ENCODE measurements at places on chromosomes 1 and 21.

- peak; percentile 66 for DNase-seq
Observed at GRCh38 chr1:219144658-219145315, 28.9 kb upstream of the LYPLAL1 start.

DNA sequence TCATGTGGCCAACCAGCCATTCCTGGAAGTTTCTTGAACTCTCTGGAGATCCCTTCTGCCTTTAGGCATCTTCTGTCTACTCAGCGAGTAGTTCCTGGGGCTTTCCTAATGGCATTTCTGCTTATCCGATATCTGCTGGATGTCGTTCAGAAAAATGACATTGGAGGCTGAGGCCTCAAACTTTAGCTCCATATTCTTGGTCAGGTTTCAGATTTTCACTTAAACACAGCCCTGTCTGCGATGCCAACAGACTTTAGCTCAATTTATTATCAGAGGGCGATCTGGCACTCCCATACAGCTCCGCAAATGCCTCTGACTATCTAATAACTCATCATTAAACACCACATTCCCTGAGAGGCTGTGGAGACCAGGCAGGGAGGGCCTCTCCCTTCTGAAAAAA lies 46.3 kb upstream of the ETS2 start:
- no peak for DNase-seq

- peak; percentile 72 for DNase-seq
Observed at GRCh38 chr1:88180449-88181108, 503.5 kb upstream of the PKN2 start.

- peak; percentile 64 for DNase-seq
Observed at GRCh38 chr1:224116131-224116530, 2.2 kb downstream of the FBXO28 start.

- no peak for DNase-seq
Observed at GRCh38 chr1:218591966-218592365, 246.8 kb downstream of the TGFB2 start.

DNA sequence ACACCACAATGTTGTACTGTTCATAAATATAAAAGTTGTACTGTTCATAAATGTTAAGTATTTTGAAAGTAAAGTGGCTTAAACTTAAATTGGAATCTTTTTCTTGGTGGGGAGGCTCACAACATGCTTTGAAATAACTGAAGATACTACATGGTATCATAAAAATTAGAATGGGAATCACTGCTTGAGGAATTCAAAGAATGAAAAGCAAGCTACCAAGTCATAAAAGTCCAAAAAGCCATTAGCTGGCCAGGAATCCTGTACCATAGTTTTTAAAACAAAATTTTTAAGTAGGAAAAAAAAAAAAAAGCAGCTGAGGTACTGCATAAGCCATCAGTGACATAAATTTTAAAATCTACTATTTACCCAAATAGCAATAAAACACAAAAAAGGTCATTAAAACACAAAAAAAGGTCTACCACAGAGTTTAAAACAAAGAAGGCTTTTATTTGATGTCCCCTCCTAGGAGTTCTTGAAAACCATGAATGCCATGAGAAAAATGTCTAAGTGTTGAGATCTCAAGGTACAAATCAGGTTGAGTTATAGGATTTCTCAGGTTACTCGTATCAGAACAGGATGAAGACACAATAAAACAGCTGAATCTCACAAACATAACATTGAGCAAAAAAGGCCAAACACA lies 8.6 kb downstream of the ZZZ3 start:
- no peak for DNase-seq

DNA sequence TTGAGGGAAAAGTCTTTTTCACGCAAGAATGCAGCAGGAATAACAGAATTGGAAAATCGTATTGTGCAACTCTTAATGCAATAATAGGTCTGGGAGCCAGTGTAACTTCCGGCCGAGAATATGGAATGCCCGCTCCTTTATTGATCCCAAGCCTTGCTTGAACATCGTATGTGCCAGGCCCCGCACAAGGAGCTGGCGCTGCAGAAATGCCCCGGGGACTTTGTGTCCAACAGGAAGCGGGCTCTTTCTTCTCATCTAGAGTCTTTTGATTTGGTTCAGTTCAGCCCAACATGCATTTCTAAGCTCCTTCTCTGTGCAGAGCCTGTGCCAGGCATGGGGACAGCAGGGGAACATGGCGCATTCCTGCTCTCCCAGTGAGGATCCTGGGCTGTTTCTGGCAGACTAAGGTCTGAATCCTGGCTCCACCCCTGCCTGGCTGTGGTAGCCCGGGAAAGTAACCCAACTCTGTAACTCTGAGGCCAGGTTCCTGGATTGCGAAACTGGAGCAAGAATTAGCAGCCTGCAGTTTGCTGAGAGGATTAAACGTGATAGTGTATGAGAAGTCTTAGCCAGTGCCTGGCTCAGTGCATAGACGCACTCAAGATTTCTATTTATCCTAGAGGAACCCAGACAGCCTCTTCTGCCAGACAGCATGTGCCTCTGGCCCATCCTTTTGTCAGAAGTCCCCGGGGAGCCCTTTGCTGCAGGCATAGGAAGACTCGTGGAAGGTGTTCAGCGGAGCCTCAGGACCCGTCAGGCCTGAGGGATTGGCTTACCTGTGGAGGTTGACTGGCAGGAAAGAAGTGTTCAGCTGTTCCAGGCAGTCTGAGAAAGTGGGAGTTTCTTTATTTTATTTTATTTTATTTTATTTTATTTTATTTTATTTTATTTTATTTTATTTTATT lies 987 bp upstream of the CDCP2 start:
- peak; percentile 64 for DNase-seq

- no peak for DNase-seq
Observed at GRCh38 chr1:202397256-202397655, 48.8 kb downstream of the PPP1R12B start.

GRCh38 chr1:114618606-114619005 lies 37.2 kb upstream of the BCAS2 start:
- DNase-seq = no peak

DNA sequence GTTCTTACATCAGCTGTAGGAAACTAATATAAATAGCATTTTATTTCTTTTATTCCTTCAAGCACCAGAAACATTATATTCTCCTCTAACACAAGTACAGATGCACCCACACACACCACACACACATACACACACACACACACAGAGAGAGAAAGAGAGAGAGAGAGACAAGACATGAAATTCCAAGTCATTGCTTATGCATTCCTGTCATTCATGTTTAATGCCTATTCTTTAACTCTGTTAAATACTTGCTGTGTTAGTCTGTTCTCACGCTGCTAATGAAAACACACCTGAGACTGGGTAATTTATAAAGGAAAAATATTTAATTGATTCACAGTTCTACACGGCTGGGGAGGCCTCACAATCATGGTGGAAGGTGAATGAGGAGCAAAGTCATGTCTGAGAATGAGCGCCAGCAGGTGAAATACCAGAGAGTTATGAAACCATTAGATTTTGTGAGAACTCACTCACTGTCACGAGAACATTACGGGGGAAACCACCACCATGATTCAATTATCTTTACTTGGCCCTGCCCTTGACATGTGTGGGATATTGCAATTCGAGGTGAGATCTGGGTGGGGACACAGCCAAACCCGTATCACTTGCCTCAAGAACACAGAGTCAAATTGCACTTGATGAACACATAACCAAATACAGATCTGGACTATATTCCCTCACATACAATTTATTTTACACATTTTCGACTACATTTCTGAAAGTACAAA lies 1058.1 kb upstream of the TMPRSS15 start:
- DNase-seq = no peak

DNA sequence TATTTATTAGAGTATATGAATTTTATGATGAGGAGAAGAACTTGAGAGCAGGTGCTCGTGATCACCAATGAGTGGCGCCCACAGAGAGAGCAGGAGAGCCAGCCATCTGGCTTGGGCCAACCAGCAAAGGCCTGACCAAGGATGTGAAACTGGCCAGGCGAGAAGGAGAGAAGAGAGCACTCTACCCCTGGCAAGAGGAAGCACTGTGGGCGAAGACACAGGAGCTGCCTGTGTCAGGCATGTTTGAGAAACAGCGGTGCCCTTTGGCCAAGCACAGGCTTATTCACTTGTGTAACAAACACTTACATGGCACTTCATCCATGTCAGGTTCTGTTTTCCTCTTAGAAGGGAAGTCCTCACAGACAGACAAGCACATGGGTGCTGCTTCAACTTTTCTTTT lies 4.2 kb upstream of the SIPA1L2 start:
- DNase-seq = peak; percentile 83

DNA sequence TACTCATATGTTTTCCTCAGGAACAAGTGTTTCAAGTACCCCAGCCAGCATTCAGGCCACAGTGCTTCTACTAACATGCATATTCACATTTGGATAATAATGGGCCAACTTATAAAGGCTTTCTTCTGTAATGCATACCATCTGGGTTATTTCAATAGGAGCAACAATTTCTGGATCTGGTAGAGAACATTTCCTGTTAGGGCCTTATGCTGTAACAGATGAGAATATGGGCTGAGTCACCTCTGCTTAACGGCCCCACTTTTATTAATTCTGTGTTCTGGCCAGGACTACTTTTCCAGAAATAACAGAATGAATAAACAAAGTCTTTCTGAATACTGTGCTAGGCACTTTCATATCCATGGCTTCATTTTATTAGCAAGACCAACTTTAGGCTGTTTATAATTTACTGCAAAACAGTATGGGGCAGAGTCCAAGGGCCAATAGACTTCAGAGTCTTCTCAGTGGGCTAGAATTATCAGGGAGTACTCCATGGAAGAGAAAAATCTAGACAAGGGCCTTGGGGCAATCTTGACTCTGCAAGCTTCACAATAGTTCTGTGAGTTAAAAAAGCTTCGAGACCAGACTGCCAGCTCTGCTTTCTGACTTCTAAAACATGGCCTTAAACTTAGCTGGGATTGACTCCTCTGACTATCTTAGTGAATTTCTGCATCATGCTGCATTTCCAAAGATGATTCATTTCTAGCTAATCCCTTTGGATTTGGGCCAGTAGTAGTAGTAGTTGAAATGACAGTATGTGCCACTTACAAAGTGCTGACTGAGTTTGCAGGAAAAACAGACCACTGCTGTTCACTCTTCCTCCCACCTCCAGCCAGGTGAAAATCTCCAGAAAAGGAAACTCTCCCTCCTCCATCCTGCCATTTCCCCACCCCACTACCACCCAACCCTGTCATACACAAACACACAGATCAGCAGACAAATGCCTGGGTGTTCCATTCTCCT lies 8.2 kb upstream of the SSX2IP start:
- no peak for DNase-seq

GRCh38 chr1:40247655-40248054 lies at the start of gene TMCO2:
Gene TMCO2, plus strand, starts transcription at chr1:40247937. Its CDS starts 57 bp downstream, at chr1:40247994.
- peak; percentile 4 for DNase-seq

DNA sequence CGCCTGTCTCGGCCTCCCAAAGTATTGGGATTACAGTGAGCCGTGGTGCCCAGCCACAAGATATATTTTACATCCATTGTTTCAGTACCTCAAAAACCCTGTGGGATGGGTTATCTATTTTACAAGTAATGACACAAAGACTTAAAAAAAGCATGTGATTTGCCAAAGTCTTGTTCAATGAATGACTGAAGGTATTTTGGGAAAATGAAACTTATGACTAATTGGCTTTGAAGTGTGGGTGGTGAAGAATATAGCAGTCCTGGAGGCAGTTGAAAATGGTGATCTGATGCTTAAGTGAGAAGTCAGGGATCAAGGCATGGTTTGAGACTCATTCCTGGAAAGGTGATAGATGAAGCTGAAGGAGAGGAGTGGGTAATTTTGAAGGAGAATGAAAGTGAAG lies 3.0 kb downstream of the SWT1 start:
- DNase-seq = peak; percentile 11

DNA sequence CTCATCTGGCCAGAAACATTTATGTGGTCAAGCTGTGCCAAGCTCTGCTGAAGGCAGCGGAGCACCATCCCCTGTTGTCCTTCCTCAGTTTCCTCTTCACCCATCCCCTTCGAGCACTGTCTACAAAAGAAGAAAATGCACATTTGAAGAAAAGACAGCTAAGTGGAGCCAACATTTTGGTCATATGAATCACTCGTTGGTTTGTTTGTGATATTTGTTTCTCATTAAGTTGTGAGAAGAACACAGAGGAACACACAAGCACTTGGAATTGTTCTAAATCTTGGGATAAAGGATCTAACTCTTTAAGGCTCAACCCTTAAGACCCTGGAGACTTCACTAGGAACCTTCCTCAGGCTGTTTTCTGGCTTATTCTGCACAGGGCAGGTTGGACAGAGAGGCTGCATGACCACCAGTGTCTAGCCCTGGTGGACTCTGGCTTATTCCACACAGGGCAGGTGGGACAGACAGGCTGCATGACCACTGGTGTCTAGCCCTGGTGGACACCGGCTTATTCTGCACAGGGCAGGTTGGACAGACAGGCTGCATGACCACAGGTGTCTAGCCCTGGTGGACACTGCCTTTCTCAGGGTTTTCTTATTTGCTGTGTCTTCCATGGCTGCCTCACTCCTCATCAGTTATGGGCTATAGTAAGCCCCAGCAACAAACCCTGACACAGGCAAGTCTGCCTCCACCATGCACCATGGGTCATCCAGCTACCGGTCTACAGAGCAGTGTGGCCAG lies 35.3 kb upstream of the COL6A2 start:
- no peak for DNase-seq

GRCh38 chr1:242205622-242206489 lies 207.0 kb upstream of the MAP1LC3C start:
- DNase-seq = no peak

- DNase-seq = peak; percentile 78
Observed at GRCh38 chr1:66331658-66332547, 202.1 kb upstream of the SGIP1 start.

GRCh38 chr21:40797891-40798290 lies 49.1 kb downstream of the DSCAM start:
- no peak for DNase-seq

DNA sequence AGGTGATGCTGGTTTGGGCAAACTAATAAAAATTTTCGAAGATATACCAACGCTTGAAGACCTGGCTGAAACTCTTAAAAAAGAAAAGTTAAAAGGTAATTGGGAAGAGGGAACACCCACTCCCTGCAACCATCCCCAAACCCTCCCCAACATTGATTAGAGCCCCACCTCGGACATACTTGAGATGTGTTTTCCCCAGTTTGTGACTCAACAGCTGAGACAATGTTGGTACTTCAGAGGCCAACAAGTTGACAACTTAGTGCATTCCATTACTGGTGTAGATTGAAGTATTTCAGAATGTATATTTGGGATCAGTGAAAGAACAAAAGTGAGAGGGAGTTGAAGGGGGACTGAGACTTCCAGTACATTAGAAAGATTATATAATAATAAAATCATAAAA lies 5.1 kb downstream of the IFI16 start:
- DNase-seq = no peak

- DNase-seq = no peak
Observed at GRCh38 chr1:43204394-43204793, 32.3 kb downstream of the CFAP57 start.

GRCh38 chr1:24319312-24319863 lies at the start of gene GRHL3:
Gene GRHL3, plus strand, starts transcription at chr1:24319357. Its CDS starts 195 bp downstream, at chr1:24319552.
- DNase-seq = no peak

DNA sequence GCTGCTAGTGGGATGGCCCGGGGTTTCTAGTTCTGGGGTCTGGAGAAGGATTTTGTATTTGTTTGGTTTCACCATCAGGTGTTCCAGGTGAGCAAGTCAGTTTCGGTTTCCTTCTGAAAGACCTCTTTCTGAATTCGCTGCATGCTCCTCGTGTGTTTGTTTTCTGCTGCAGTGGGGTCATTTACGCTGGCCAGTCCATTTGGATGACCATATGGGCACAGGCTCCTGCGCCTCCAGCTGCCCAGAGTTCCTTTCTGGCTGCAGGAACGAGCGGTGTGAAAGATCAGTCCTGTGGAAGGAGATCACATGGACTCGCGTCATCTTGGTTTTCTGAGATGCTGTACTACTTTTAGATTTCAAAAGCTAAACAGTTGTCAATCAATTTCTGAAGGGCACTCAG lies 83.7 kb upstream of the GCLM start:
- no peak for DNase-seq
